NCI-H345 (cell line): ENCODE measurements at places on chromosomes 1 and 21.

- DNase-seq: no peak
Observed at GRCh38 chr1:244010703-244011123, 40.4 kb upstream of the ZBTB18 start.

DNA sequence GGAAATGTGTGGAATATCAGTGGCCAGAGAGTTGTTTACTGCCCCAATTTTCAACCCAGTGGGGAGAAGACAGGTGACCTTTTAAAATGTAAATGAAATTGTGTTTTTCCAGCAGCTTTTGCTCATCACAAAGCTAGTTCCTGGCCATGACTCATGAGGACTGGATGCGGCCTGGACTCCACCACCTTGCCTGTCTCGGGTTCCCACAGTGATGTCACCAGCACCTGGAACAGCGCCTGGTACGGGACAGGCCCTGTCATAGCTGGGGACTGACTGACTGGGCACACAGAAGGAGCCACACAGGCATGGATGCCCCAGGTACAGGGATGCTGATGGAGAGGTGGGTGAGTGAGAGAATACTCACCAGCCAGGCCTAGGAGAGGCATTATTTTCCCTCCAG lies 277.1 kb downstream of the AJAP1 start:
- DNase-seq: no peak

GRCh38 chr21:44407493-44407892 lies 47.8 kb upstream of the LRRC3 start:
- no peak for DNase-seq

DNA sequence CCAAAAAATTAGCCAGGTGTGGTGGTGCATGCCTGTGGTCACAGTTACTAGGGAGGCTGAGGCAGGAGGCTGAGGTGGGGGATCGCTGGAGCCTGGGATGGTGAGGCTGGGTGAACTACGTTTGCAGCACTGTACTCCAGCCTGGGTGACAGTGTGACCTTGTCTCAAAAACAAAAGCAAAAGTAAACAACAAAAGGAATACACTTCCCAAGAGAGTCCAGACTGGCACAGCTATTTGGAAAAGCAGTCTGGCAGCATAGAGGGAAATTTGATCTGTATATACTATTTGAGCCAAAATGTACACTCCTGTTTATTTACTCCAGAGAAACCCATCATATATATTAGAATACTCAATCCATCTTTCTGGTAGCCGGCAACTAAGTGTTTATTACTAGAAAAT lies 107.0 kb upstream of the HMCN1 start:
- peak; percentile 45 for DNase-seq

GRCh38 chr1:4792565-4792964 lies 138.2 kb downstream of the AJAP1 start:
- no peak for DNase-seq

GRCh38 chr1:112974646-112975045 lies 18.6 kb upstream of the SLC16A1 start:
- no peak for DNase-seq

DNA sequence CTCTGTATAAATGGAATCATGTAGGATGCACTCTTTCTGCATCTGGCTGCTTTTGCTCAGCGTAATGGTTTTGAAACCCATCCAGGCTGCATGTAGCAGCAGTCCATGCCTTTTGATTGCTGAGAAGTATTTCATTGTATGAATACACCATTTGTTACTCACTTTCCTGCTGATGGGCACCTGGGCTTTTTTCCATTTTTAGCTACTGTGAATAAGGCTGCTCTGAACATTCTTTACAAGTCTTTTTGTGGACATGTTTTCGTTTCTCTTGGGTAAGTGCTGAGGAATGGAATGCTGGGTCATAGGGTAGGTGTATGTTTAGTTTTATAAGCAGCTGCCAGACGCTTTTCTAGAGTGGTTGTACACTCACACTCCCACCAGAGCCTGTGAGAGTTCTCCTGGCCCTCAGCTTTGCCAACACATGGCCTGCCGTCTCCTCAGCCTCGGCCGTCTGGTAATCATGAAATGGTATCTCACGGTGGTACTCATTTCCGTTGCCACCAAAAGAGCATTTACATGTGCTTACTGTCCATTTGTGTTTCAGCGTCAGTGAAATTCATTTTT lies 22.7 kb downstream of the SLX9 start:
- DNase-seq: no peak

DNA sequence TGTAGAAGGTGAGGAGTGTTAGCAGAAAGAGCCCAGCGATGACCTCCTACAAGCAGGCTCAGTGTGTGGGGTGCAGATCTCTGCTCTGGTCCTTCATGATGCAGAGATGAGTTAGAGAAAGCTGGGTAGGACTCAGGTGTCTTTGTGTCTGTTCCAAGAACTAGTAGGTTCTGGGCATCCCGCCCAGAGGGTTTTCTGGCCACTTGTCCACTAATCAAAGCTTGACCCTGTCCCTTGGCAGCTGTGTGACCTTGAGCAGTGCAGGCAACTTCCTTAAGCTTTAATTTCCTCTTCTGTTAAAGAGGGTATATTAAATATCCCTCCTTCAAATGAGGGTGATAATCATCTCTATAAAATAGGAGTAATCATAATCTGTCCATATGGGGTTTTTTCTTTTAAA lies 54.7 kb upstream of the WNT4 start:
- DNase-seq: no peak

GRCh38 chr1:91511386-91511785 lies 10.7 kb downstream of the CDC7 start:
- DNase-seq: peak; percentile 24

DNA sequence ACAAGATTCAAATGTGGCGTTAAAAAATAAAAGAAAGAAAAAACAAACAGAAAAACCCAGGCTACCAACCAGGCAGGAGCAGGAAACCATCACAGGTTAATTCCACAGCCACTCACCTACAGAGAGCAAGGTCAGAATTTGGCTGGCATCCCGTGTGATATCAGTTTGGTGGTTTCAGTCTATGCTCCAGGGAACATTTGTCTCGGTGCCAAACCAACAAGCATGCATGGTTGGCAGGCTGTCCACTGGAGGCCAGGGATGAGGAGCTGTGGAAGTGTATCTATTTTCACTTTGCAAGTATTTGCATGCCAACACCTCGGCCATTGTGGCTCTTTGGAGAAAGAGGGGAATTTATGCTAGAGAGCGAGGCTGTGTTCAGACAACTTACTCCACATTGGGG lies 53.1 kb upstream of the PROX1 start:
- peak; percentile 63 for DNase-seq

DNA sequence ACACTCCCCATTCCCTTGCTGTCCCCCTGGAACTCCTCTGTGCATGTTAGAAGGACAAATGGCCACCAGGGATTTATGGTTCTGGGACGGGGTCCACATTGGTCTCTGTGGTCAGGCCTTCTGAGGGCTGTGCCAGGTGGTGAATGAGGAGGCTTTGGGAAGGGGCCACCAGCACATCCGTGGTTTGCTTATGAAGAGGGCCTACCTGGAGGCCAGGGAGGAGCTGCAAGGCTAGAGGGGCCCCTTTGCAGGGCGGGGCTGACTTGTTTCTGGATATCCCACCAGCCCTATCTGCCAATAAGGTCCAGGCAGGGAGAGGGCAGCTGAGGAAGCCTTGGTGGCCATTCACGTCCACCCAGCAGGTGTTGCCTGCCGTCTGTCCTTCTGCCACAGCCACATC lies 24.9 kb downstream of the KCNA10 start:
- DNase-seq: no peak
